ACHN (cell line): ENCODE measurements at places on chromosomes 16 and 17.
A peak's percentile ranks its signal among the peaks of the same experiment; 100 is the strongest.

DNA sequence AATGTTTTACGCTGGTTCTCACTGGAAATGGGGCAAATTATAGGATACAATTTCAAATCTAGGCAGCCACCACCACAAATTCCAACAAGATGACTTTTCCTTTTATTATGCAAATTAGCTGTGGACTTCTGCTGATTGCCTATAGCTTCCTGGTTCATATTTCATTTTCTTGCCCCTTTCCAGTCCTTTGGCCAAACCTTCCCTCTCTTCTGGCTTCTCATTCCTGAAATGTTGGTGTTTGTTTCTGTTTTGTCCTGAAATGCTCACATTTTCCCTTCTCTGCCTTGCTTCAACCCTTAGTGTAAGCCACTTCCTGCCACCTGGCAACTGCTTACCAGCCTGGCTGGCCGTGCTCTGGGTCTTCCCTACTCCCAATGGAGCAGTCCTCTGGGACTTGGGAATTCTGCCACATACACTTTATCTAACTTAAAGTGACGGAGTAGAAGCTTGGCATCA lies 14.0 kb downstream of the PRSS54 start:
- DNase-seq, result no peak

- DNase-seq, result peak; percentile 34
Observed at GRCh38 chr17:18045691-18046350, 6.6 kb downstream of the GID4 start.

DNA sequence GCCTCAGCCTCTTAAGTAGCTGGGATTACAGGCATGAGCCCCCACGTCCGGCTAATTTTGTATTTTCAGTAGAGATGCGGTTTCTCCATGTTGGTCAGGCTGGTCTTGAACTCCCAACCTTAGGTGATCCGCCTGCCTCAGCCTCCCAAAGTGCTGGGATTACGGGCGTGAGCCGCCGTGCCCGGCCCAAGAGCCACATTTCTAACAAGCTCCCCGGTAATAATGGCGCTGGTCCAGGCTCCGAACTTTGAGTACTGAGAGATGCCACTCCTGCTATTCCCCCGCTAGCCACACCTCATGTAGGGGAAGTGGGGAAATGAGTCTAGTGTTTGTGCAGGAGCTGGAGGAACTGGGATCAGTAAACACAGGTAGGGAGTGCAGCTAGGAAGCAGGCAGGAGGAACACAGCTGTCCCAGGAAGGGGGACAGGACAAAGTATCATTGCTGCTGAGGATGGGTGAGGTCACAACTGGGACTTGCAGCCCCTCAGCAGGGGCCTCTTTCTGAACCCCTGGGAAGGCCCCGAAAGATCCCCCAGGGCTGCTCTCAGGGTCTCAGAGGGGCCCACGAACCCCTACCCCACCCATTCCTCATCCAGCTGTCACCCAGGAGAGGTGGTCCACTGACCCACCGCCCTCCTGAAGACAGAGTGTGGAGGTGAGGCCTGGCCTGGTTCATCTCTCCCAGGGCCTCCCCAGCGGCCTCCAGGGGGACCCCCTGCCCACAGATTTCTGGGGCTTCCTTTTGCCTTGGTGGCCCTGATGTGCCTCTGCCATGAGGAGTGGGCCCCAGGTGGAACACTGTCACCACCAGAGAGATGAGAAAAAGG lies 3.7 kb upstream of the KREMEN2 start:
- DNase-seq, result no peak

DNA sequence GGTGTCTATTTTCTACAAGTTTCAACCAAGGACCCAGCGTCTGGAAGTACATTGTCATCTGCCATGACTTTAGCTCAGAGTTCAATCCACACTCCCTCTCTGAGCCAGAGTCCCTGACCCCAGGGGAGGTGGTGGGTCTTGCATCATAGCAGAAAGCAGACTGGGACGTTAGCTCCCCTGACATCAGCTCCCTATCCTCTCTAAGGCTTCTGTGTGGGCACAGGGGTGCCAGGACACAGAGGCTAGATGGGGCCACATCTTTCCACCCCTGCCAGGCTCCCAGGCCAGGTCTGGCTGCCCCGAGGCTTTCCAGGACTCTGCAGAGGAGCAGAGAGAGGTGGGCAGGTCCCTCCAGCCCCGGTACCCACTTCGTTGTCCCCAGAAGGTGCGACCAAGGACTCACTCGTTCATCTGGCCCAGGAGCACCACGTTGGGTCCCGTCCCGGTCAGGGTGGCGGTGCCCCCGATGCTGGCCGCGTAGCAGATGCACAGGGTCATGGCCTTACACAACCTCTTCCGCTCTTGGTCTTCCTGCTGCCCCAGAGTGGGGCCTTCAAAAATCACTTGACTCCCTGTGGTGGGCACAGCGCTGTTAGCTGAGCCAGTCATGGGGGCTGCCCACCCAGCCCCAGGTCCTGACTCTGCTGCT lies 10.5 kb downstream of the SLC13A5 start:
- DNase-seq, result no peak

GRCh38 chr16:14013145-14013570 lies 58.0 kb upstream of the MRTFB start:
- DNase-seq, result no peak

DNA sequence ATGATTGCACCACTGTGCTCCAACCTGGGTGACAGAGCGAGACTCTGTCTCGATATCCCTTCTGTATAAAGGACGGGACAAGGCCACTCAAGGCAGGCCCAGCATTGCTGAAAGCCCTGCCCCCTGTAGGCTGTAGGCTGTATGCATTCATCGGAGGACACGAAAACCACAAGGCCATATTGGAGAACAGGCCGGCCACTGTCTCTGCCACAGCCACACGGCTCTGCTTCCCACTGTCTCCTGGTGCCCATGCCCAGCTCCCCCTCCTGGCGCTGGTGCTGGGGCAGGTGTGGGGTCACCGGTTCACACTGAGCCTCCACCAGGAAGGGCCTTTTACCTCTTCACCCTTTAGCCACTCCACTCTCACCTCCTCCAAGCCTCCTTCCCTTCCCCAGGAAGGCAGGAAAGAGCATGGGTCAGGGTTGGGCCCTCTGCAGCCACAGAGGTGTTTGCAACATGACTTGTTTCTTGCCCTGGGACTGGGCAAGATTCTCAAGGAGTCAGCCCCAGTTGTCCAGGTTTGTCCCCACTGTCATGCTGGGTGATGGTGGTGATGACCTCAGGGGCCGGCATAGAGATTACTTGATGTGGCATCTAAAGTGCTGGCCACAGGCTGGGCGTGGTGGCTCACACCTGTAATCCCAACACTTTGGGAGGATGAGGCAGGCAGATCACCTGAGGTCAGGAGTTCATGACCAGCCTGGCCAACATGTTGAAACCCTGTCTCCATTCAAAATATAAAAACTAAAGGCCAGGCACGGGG lies 5.3 kb upstream of the NTN3 start:
- no peak for DNase-seq

DNA sequence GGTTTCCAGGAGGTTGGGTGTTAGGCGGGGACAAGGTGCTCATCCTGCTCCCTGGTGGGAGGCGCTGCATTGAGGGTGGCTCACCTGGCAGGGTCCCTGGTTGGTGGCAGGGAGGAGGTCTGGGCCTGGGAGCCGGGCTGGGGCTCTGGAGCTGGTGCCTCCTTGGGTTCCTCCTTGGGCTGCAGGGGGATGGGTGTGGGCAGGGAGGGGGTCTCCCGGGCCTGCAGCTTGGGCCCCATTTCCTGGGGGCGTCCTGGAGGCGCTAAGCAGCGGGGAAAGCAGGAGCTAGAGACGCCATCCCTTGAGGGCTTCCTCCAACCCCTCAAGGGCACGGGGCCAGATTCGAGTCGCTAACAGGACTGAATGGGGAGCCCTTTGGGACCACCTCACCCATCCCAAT lies 11.1 kb downstream of the CNGB1 start:
- DNase-seq, result no peak

GRCh38 chr16:11499295-11500089 lies 87.2 kb downstream of the LITAF start:
- peak; percentile 20 for DNase-seq

GRCh38 chr17:65154770-65155589 lies 17.8 kb downstream of the RGS9 start:
- DNase-seq, result peak; percentile 45

- peak; percentile 65 for DNase-seq
Observed at GRCh38 chr16:75420987-75421819, 12.1 kb downstream of the CFDP1 start.

DNA sequence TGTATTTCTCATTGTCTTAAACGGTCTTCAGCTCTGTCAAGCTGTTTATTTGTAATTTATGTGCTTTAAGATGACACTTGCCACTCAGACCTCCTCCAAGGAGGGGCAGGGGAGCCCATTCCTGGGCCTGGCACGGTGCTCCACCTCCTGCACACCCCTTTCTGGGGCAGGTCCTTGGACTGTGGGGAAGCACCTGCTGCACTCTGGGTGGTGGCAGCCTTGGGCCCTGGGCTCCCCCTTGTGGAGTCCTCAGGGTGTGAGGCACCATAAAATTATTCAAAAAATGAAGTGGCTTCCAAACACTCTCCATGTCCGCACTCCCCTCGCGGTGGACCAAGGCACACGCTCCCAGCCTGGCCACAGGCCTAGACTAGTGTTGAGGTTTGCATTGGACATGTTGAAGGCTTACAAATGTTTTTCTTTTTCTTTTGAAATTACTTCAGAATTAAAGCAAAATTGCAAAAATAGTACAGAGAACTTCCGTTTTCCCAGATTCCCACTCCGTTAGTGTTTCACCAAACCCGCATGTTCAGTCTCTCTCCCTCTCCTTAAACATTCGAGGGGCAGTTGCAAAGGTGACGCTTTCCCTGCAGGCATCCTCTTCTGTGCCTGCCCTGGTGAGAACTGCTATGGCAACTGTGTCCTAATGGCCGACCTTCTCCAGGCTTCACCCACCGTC lies 32.4 kb downstream of the FOXK2 start:
- peak; percentile 89 for DNase-seq

DNA sequence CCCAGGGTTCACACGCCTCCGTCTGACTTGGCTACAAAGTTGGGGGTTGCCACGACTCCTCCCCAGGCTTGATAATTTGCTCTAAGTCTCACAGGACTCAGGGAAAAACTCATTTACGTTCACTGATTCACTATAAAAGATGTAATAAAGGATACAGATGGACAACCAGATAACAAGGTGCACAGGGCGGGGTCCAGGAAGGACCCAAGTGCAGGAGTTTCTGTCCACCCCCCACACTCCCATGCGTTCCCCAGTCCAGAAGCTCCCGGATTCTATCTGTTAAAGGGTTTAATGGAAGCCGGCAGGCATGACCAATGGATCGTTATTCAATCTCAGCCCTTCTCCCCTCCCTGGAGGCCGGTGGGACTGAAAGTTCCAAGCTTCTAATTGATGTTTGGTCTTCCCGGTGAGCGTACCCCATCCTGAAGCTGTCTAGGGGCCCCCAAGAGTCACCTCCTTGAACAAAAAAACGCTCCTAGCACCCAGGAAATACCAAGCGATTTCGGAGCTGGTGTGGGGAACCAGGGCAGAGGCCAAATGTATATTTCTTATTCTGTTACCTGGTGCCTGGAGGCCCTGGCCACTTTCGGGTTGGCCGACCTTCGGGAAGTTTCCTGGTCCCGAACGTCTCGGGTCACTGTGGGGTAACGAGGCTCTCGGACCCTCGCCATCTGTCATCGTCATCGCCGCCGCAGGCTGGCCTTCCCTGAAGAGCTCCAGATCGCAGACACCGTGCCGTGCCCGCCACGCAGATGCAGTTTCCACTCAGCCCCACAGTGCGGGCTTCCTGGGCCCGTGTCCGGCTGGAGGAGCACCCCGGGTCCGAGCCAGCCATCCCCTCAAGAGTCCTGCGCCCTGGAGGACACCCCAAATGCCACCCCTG lies 13.5 kb upstream of the METRNL start:
- DNase-seq, result no peak

- peak; percentile 67 for DNase-seq
Observed at GRCh38 chr17:47225436-47225858, 16.3 kb downstream of the MYL4 start.

GRCh38 chr17:7081341-7082062 lies 1.5 kb upstream of the CLEC10A start:
- no peak for DNase-seq

DNA sequence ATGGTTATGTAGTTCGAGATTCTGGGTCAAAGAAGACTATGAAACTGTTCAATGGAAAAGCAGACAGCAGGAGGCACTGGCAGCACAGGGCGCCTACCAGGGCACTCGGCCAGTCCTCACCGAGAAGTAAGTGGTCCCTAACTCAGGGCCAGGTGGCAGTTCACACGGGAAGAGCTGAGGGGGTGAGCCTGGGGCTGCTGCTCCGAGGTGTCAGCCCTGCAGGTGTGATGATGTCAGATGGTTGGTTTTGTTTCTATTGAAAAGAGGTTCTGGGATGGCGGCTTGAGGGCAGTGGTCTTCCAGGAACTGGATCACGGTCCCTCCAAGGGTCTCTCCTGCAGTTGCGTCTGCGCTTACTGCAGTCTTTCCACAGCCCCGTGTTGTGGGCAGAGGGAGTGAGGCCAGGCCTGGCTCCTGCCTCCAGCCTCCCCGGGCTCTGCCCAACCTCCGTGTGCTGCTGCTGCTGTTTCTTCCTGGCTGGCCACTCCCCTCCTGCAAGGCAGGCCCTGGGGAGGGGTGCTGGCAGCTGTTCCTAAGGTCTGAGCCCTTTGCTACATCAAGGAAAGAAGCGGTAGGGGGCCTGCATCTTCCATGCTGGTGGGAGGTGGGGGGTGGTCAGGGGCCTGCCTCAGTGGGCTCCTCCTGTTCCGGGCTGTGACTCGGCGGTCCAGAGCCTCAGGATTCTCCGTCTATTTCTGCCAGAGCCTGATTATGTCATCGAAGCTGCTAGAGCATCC lies 22.6 kb downstream of the RNF213 start:
- DNase-seq, result no peak

GRCh38 chr17:17236295-17237025 lies 508 bp downstream of the FLCN start:
- DNase-seq, result peak; percentile 45

GRCh38 chr16:16028311-16028999 lies 79.0 kb downstream of the ABCC1 start:
- DNase-seq, result no peak

- peak; percentile 72 for DNase-seq
Observed at GRCh38 chr17:44203731-44204440, 4.2 kb upstream of the ATXN7L3 start.

GRCh38 chr17:74148901-74149596 lies 54.4 kb upstream of the RPL38 start:
- no peak for DNase-seq

DNA sequence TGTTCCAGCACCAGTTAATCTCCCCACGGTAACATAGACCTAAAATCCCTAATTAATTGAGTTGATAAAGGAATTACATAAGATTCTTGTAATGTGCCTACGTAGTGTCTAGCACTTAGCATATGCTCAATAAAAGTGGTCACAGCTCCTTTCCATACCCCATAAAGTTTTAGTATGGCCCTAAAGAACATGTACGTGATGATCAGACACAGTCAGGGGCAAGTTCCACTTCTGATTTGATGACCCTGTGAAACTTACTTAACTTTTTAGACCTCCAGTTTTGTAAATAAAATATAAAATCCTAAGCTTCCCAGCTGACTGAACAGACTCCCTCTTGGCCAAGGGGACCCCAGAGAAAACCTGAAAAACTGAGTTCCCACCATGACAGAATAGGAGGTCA lies 391.3 kb upstream of the ERCC4 start:
- DNase-seq, result no peak
